ENCODE measurements at places on chromosomes 5 and 9.

DNA sequence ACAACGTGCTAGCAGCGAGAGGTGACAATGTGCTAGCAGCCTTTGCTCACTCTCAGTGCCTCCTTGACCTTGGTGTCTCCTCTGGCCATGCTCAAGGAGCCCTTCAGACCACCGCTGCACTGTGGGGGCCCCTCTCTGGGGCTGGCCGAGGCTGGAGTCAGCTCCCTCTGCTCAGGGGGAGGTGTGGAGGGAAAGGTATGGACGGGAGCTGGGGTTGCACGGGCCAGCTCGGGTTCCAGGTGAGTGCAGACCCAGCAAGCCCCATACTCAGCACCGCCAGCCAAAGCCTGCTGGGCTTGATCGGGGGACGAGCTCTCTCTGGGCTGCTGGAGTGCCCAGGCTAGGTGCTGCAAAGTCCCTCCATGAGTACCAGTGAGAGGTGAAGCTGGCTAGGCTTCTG, 180.2 kb downstream of the TRIM36 start:
- no peak for DNase-seq

DNA sequence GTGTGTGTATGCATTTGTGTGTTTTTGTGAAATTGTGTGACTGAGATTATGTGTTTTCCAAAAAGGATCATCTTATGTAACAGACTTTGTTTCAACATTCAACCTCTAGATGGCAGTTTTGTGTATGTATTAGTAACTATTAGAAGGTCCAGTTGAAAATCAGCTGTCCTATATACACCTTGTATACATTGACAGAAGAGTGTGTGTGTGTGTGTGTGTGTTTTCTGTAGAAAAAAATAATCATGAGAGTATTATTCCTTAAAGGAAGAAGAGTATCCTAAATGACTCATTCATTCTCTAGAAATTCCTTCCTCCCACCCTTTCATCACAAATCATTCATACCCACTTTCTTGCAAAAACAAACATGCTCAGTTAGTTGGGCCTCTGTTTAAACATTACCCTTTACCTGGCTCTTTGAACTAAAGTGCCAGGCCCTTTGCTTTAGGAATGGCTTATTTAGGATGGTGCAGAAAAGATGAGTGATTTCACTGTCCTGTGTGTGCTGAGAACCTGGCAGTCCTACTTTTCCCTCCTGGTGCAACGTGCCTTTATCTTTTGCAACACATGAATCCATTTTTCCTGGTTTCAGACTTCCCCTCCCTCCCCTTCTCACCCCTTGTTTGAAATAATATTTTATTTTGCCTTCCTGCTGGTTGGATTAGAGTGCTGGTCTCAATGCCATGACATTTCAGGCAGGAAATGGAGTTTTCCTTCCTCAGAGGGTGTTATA, 152.2 kb downstream of the ARHGAP26 start:
- no peak for DNase-seq

- no peak for DNase-seq
Measured at GRCh38 chr9:133842721-133843227, 104.6 kb upstream of the SARDH start.

DNA sequence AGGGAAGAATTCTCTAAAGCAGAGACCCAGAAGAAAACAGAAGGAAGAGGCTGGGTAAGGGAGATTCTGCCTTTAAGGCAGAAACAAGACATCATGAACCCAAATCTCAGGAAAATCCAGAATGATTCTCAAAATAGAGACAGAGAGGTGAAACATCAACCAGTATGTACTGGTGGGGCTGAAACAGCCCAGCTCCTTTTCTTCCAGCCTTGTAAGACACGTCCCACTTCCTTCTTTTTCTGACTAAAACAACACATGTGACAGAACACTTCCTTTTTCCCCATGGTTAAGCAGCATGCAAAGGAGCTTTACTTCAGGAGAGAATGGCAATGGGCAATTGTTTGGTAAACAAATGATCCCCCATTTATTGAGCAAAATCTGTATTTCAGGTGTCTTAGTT, 230.8 kb upstream of the NR4A3 start:
- DNase-seq: no peak

GRCh38 chr5:1874771-1875220, 7.9 kb downstream of the IRX4 start:
- DNase-seq: no peak

DNA sequence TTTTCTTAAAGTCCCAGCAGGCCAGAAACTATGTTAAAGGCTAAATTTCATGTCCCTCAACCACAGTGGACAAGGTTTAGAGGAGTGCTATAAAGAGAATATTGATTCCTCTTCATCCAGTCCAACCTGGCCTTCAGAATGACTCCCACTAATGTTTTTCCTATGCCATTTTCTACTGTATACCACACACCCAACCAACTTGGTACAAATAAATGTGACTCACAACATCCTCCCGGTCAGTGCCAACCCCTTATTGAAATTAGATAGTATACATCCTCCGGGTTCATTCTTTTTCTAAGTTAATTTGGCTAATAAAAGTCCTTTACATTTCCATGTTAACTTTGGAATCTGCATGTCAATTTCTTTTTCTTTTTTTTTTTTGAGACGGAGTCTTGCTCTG, 215.1 kb downstream of the TSSK1B start:
- DNase-seq: no peak

DNA sequence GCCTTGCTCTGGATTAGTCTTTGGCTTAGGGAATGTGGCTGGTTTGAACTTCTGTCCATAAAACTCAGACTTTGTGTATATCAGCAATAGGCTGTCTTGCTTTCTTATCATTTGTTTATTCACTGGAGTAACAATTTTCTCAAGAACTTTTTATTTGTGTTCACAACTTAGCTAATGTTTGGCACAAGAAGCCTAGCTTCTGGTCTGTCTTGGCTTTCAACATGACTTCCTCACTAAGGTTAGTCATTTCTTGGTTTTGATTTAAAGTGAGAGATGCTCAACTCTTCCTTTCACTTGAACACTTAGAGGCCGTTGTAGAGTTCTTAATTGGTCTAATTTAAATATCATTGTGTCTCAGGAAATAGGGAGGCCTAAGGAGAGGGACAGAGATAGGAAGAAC, 4.9 kb downstream of the FBXO38 start:
- DNase-seq: no peak

GRCh38 chr9:14258156-14258555, 55.8 kb downstream of the NFIB start:
- no peak for DNase-seq

GRCh38 chr5:82178378-82178777, 99.8 kb downstream of the RPS23 start:
- no peak for DNase-seq

DNA sequence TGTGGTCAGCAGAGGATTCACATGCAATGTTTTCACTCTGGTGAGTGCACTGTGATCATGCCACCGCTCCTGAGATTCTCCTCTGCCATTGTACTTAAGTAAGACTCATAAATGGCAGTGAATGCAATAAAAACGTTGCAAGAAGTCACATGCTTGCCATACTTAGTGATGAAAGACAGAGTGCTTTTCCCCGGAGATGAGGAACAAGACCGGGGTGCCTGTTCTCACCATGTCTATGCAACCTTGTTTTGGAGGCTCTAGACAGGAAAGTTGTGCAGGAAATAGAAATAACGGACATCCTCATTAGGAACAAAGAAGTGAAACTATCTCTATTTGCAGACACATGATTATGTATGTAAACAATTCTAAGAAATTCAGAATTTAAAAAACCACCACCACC, 84.7 kb upstream of the IRX2 start:
- DNase-seq: no peak

GRCh38 chr5:159593518-159594073, 263.3 kb upstream of the IL12B start:
- no peak for DNase-seq

DNA sequence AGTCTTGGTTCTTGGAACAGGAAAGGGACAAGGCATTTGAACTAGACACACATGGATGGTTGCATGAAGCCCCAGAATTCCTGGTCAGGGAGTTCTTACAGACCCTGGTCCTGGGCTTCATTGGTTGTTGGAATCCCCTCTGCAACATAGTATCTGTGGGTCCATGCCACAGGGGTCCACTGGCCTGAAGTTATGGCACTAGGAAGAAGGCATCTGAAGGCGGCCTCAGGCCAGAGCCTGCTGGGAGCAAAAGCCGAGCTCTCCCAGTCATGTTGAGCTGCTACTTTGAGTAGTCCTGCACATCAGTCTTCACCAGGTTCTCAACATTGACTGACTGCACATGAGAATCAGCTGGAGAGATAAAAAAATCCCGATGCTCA, 71.1 kb upstream of the PITX1 start:
- no peak for DNase-seq

DNA sequence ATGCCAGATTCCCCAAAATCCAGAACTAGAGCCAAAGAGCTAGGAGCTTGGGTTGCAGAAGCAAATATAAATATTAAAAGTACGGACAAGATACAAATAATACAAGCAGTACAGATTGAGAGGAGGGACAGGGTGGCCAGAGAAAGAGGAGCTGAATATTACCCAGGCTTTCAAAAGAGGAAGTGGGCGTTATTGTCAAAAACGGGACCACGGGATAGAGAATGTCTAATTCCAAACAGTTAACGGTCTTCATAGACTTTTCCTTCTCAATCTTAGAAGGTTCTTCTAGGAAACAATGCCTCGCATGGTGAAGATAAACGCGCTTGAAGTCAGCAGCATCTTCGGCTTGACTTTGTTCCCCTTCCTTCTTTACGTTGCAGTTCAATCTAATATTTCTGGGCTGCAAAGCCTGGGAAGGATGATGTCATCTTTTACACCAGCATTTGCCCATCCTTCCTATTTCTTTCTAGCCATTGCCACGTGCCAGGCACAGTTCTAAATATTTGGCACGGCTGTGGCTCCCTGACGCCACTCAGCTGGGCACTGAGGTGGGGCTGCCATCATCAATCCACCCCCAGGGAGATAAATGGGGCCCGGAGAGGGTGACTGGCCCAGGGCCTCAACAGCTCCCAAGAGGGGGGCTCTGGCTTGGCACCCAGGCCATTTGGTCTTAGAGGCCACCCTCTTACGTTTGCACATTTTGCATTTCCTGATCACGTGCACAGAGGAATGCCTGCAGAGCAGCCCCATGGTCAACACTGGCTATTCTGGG, 16.3 kb upstream of the OLFM1 start:
- DNase-seq: no peak

Measured in HCT116 (cell line).